ENCODE measurements at places on chromosomes 4 and X. TPM values are rescaled to one million over a fixed set of nuclear protein-coding genes. Genes with fewer than 3 reads are reported as not detected.

- no peak for DNase-seq
Measured at GRCh38 chr4:1746919-1747602, 25.7 kb downstream of the TACC3 start.

- DNase-seq = peak; percentile 22
Measured at GRCh38 chrX:41781500-41781899, 57.5 kb downstream of the GPR82 start.

DNA sequence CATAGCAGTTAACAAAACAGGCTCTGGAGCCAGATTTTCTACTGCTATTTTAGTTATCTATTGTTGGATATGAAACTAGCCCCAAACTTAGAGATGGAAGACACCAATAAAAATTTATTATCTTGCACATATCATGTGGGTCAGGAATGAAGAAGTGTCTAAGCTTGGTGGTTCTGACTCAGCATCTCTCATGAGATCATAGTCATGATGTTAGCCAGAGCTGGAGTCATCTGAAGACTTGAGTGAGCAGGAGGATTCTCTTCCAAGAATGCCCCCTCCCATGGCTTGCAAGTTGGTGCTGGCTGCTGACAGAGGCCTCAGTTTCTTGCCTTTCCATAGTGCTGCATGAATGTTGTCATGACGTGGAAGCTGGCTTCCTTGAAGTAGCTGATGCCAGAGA is 68.2 kb upstream of the TAPT1 start:
- no peak for DNase-seq

DNA sequence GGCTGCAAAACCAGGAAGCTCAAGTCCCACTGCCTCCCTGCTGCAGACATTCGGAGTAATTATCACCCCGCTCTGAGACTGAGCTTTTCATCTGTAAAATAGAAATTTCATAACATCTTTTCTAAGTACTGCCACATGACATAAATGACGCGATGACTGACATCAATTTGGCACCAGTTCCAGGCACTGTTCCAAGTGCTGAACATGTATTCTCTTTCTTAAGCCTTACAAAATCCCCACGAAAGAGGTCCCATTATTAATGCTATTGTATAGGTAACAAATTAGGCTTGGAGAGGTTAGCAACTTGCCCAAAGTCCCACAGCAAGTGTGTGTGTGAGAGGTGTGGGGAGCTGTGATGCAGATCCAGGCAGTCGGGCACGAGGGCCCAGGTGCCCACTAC is 56.4 kb downstream of the SLC2A9 start:
- DNase-seq = no peak

GRCh38 chrX:106356580-106356979 is 188.5 kb downstream of the PWWP3B start:
- DNase-seq = no peak

DNA sequence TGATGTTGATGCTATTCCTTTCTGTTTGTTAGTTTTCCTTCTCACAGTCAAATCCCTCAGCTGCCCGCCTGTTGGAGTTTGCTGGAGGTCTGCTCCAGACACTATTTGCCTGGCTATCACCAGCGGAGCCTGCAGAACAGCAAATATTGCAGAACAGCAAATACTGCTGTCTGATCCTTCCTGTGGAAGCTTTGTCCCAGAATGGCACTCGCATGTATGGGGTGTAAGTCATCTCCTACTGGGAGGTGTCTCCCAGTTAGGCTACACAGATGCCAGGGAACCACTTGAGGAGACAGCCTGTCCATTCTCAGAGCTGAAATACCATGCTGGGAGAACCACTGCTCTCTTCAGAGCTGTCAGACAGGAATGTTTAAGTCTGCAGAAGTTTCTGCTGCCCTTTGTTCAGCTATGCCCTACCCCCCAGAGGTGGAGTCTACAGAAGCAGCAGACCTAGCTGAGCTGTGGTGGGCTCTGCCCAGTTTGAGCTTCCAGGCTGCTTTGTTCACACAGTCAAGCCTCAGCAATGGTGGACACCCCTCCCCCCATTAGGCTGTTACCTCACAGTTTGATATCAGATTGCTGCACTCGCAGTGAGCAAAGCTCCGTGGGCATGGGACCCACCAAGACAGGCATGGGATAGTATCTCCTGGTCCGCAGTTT is 74.9 kb downstream of the SPIN3 start:
- DNase-seq = no peak

GRCh38 chrX:145178268-145178667 is 69.0 kb upstream of the SPANXN1 start:
- DNase-seq = no peak

DNA sequence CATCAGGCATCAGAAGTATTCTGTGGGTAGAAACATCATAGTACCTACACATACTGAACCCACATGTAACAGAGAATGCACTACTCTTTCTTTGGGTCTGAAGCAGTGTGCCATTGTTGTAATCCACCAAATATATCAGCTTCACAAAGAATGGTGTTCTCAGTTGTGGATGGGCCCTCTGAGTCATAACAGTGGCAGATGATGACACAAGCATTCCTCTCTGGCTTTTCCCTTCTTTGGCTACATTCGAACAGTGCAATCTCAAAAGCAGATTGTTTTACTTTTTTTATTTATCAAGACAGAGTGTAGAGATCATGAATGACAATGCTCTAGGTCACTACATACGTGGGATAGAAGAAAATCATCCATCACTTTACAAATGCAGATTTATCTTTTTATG is 247.2 kb upstream of the EPHA5 start:
- no peak for DNase-seq

DNA sequence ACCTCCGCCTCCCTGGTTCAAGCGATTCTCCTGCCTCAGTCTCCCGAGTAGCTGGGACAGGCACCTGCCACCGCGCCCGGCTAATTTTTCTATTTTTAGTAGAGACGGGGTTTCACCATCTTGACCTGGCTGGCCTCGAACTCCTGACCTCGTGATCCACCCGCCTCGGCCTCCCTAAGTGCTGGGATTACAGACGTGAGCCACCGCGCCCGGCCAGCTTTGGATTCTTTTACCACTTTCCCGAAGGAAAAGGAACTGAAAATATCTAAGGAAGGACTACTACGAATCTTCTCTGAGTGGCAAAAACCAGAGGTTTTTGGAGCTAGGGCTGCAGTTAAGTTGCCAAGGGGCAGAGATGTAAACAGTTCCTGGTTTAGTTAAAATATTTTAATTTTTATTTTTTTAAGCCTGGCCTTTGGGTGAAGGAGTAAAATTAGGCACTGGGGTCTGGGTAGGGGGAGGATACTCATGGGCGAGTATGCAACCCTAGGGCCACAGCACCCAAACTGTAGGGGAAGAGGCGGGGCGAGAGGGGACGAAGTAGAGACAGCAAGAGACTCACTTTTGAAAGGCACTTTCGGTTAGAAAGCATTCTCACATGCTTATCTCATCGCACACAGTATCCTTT is 525 bp upstream of the CISD2 start:
- DNase-seq = peak; percentile 46

GRCh38 chr4:157052429-157053040 is 23.4 kb upstream of the GLRB start:
- DNase-seq = no peak

DNA sequence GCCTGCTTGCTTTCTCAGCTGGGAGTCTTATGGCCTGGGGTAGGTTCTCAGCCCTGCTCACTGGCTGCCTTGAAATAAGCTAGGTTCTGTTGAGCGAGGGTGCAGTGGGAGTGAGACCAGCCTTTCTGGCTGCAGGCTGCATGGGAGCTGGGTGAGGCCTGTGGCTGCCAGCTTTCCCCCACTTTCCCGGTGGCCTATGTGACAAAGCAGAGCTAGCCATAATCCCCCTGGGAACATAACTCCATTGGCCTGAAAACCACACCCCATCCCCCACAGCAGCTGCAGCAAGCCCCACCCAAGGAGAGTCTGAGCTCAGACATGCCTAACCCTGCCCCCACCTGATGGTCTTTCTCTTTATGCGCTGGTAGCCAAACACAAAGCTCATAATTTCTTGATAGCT is 118.9 kb downstream of the KLHL4 start:
- no peak for DNase-seq

- no peak for DNase-seq
Measured at GRCh38 chrX:17591741-17592110, 145.6 kb upstream of the SCML1 start.

Gene HSFX1
- total RNA-seq = 0.98 TPM

Gene XG
- 0.50 TPM for total RNA-seq

Gene KCND1
- 2.2 TPM for total RNA-seq

All from kidney (tissue), 22 donors.